ENCODE measurements at places on chromosomes 5 and 9. TPM values are rescaled to one million over a fixed set of nuclear protein-coding genes. Genes with fewer than 3 reads are reported as not detected.
A peak's percentile ranks its signal among the peaks of the same experiment; 100 is the strongest.

GRCh38 chr9:127966416-127967150 is 14.2 kb downstream of the EEIG1 start:
- peak overlapping the region; percentile 99 for H3K27ac ChIP-seq
- H3K4me1 ChIP-seq = peaks cover 55% of the 10 kb centered on the region
- no peaks in the 10 kb centered on the region for H3K36me3 ChIP-seq

GRCh38 chr9:128382261-128382660 is 11.1 kb downstream of the URM1 start:
- H3K27me3 ChIP-seq = no peaks in the 10 kb centered on the region
- no peak overlapping the region for H3K27ac ChIP-seq
- peaks cover 3% of the 10 kb centered on the region for H3K36me3 ChIP-seq
- no peaks in the 10 kb centered on the region for H3K4me1 ChIP-seq

- no peaks in the 10 kb centered on the region for H3K27me3 ChIP-seq
- no peaks in the 10 kb centered on the region for H3K4me1 ChIP-seq
- H3K4me3 ChIP-seq = no peak overlapping the region
- no peak overlapping the region for H3K27ac ChIP-seq
- peak; percentile 48 for DNase-seq
- H3K36me3 ChIP-seq = no peaks in the 10 kb centered on the region
These were observed 51.0 kb upstream of the NFIL3 start for GRCh38 chr9:91474656-91475055.

DNA sequence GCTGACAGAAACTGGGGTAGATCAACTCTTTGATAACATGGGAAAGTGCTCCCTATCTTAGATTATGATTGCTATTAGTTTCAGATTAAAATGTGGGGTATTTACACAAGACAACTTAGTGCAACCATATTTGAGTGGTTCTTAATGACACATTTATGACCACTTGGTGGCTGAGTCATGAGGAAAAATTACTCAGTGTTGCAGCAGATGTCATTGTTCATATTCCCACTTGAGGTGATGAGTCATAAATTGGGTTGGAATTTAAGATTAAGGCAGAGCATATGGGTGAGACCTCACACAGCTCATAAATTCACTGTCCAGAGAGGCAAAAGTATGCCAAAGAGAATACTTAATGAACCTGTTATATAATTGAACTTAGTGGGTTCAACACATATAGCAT is 408.3 kb downstream of the DMRT2 start:
- no peak overlapping the region for H3K27ac ChIP-seq
- peak; percentile 87 for DNase-seq
- no peaks in the 10 kb centered on the region for H3K36me3 ChIP-seq
- peaks cover 56% of the 10 kb centered on the region for H3K27me3 ChIP-seq
- peaks cover 4% of the 10 kb centered on the region for H3K4me1 ChIP-seq
- no peak overlapping the region for H3K4me3 ChIP-seq

GRCh38 chr5:37112383-37112991 is 136.7 kb downstream of the CPLANE1 start:
- H3K27ac ChIP-seq = no peak overlapping the region
- H3K4me3 ChIP-seq = no peak overlapping the region
- peaks cover 40% of the 10 kb centered on the region for H3K36me3 ChIP-seq
- no peak for DNase-seq
- H3K27me3 ChIP-seq = no peaks in the 10 kb centered on the region

DNA sequence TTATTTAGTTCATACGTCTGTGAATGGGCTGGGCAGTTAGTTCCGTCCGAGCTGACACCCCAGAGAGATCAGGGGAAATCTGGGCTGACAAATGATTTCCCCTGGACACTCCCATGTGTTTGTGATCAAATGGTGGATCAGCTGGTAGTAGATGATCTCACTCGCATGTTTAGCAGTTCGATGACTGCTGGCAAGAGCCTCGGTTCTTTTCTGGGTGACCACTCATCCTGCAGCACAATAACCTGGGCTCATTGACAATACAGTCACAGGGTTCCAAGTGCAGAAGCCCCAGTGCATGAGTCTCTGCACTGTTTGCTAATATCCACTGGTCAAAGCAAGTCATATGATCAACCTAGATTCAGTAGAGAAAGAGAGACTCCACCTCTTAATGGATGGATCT is 155.9 kb downstream of the NR2F1-AS1 start:
- DNase-seq = peak; percentile 62
- no peaks in the 10 kb centered on the region for H3K36me3 ChIP-seq
- H3K27me3 ChIP-seq = no peaks in the 10 kb centered on the region
- H3K27ac ChIP-seq = no peak overlapping the region
- 0 out of 2 replicates have a peak, but pooled peaks cover 10% of the 10 kb centered on the region for H3K4me1 ChIP-seq

- H3K27me3 ChIP-seq = no peaks in the 10 kb centered on the region
- H3K4me1 ChIP-seq = no peaks in the 10 kb centered on the region
- H3K27ac ChIP-seq = no peak overlapping the region
- H3K36me3 ChIP-seq = peaks cover 62% of the 10 kb centered on the region
- H3K4me3 ChIP-seq = no peak overlapping the region
- DNase-seq = peak; percentile 56
These were observed 10.6 kb downstream of the DDX46 start for GRCh38 chr5:134769206-134769605.

DNA sequence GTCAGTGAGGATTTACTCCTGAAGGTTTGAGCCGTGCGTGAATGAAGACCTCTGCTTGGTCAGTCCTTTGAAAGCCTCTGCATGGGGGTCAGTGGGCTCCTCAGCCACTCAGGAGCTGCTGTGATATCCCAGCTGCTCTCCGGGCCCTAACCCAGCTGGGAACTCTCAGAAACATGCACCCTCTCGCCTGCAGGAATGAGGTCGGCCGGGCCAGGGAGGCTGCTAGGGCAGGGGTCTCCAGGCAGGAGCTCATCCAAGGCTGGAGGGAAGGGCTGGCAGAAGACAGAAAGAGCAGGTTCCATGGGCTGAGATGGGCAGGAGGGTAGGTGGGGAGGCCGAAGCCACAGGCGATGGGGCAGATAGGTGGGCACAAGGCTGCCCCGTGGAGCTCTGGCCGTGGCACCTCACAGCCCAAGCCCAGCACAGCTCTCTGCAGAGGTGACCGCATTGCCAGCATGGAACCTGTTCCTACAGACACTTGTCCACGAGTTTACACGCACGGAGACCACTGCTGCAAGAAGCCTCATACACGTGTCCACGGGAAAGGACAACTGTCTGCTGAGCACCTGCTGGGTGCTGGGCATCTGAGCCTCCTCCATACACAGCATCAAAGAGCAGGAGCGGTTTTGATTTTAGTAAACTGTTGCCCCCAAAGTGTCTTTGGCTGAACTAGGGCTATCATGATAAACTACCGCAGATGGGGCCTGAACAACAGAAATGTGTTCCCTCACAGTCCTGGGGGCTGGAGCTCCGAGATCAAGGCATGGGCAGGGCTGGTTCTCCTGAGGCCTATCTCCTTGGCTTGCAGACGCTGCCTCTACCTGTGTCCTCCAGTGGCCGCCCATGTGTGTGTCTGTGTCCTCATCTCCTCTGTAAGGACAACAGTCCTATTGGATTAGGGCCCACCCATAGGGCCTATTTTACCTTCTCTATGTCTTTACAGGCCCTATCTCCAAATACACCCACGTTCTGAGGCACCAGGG is 85.2 kb upstream of the ADAMTS2 start:
- H3K36me3 ChIP-seq = no peaks in the 10 kb centered on the region
- H3K27me3 ChIP-seq = no peaks in the 10 kb centered on the region
- no peak for DNase-seq
- no peak overlapping the region for H3K4me3 ChIP-seq
- H3K4me1 ChIP-seq = no peaks in the 10 kb centered on the region
- no peak overlapping the region for H3K27ac ChIP-seq

GRCh38 chr5:157740229-157740610 is 3.3 kb upstream of the LSM11 start:
- H3K27ac ChIP-seq = no peak overlapping the region
- H3K4me1 ChIP-seq = no peaks in the 10 kb centered on the region
- H3K36me3 ChIP-seq = peaks cover 7% of the 10 kb centered on the region
- DNase-seq = peak; percentile 36

DNA sequence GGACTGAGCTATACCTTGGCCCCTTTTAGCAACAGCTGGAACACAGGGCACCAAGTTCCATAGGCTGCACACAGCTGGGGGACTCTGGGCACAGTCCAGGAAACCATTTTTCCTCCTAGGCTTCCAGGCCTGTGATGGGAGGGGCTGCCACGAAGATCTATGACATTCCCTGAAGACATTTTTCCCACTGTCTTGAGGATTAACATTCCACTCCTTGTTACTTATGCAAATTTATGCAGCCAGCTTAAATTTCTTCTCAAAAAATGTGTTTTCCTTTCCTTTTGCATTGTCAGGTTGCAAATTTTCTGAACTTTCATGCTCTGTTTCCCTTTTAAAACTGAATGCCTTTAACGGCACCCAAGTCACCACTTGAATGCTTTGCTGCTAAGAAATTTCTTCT is 580.1 kb upstream of the FTMT start:
- H3K4me1 ChIP-seq = peaks cover 11% of the 10 kb centered on the region
- H3K4me3 ChIP-seq = no peak overlapping the region
- H3K27ac ChIP-seq = no peak overlapping the region
- H3K27me3 ChIP-seq = no peaks in the 10 kb centered on the region
- no peaks in the 10 kb centered on the region for H3K36me3 ChIP-seq

GRCh38 chr5:177446200-177447065 is at the start of gene PRR7:
TSS of gene PRR7 (plus strand) at chr5:177446814. CDS start at chr5:177455068, 8,254 bp downstream.
- no peaks in the 10 kb centered on the region for H3K27me3 ChIP-seq
- H3K27ac ChIP-seq = peak within 1 kb of the TSS; percentile 55
- DNase-seq = peak; percentile 88

DNA sequence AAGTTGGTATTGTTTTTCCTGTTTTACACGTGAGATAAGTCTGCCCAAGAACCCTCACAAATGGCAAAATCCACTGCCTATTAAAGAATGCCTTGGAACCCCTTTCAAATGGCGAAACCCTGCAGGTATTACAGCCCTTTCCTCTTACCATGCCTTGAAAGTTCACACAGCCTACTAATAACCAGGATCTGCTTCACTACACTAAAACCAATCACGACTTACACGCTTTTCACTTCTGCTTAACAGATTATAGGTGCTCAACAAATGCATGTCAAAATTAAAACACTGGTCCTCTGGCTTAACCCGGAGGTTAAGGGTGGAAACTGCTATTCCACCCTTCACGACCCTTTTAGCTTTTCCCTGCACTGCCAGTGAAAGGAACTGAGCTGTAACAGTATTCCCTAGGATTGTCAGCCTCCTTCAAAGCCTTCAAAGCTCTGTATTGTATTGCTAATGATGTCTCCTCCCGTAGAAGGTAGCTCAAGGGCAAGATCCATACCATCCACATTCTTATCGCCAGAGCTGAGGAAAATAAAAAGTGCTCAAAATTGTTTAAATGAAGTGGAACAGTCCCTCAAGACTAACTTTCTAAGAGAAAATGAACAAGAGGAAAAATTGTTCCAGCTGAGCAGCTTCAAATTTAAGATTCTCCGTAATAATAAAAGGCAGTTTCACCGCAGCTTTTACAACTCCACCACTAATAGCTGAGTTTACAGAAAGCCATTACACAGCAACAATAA is 997 bp downstream of the AUH start:
- H3K36me3 ChIP-seq = no peaks in the 10 kb centered on the region
- no peaks in the 10 kb centered on the region for H3K27me3 ChIP-seq
- peaks cover 11% of the 10 kb centered on the region for H3K4me1 ChIP-seq
- DNase-seq = peak; percentile 29
- H3K4me3 ChIP-seq = peak overlapping the region; percentile 88

DNA sequence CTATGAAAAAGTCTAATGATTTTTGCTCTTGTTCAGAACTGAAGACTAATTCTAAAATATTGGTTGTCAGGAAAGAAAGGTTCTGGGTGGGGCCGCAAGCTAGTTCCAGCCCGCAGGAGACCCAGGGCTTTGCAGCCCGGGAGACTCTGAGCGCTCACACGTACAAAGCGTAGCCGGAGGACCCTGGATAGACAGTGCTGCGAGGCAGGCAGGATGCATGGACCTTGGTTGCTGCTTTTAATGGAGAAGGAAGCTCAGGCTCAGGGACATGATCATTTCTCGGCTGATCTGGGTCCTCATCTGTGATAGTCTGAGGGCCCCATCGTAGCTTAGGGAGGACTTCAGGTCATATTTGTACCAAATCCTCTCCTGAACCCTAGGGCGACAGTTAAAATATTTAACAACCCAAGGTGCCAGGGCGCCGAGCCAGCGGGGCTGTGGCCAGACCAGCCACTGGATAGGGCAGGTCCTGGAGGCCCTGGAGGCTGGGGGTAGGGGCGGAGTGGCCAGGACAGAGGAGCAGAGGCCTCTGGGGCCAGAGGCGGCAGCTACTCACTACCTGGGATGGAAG is 70.1 kb upstream of the UNC5A start:
- H3K4me1 ChIP-seq = no peaks in the 10 kb centered on the region
- peaks cover 65% of the 10 kb centered on the region for H3K27me3 ChIP-seq
- H3K27ac ChIP-seq = no peak overlapping the region
- DNase-seq = no peak
- H3K36me3 ChIP-seq = no peaks in the 10 kb centered on the region

DNA sequence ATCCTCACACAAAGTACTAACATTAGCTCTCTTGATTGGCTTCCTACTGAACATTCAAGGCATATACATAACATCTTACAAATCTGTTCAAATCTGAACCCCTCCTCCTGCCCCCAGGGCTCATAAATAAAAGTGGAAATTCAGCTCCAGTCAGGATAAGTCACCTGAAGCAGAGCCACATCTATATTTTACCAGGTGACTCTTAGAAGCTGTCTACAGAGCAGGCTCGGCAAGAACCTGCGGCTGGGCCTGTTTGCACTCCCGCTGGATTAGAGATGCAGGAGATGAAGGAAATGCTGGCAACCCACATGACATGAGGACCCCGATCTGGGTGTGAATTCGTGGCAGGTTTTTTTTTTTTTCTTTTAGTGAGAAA is 3.0 kb upstream of the CPLX2 start:
- no peaks in the 10 kb centered on the region for H3K36me3 ChIP-seq
- no peak overlapping the region for H3K4me3 ChIP-seq
- no peak overlapping the region for H3K27ac ChIP-seq
- no peak for DNase-seq
- H3K4me1 ChIP-seq = no peaks in the 10 kb centered on the region

DNA sequence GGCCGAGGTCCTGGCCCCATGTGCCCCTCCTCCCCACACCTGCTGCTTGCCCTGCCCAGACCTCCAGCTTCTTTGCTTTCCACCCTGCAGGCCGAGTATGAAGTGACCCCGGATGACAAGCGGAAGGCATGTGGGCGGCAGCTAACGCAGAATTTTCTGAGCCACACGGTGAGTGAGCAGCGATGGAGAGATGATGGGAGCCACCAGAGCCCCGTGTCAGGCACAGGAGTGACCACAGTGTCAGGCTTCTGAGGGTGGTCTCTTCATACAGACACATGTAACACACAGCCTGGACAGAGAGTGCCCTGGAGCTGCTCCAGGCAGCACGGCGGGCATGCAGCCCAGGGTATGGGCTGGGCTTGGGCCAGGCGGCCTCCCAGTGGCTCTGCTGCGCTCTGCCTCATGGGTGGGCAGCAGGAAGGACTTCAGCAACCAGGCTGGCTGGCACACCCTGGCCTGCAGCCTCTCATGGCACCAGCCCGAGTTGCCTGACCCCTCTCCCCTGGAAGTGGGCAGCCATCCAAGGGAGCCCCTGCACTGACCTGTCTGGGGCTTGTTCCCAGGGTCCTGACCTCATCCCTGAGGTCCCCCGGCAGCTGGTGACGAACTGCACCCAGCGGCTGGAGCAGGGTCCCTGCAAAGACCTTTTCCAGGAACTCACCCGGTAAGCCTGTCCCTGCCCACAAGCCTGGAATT is 5.8 kb downstream of the GRK6 start:
- peaks cover 8% of the 10 kb centered on the region for H3K4me1 ChIP-seq
- no peaks in the 10 kb centered on the region for H3K36me3 ChIP-seq
- DNase-seq = no peak
- no peak overlapping the region for H3K4me3 ChIP-seq
- H3K27ac ChIP-seq = no peak overlapping the region
- H3K27me3 ChIP-seq = no peaks in the 10 kb centered on the region

The SLC1A3 gene
- total RNA-seq = 2.5 TPM

The PCDHGA8 gene
- 0.86 TPM for total RNA-seq

The CDKN2A gene
- 18.1 TPM for total RNA-seq

The DNAH5 gene
- 1.4 TPM for total RNA-seq

The GRIN3A gene
- not detected for total RNA-seq

The GNPDA1 gene
- total RNA-seq = 28.7 TPM

The C1QTNF2 gene
- total RNA-seq = not detected
